ENCODE measurements at places on chromosomes 5 and 9. TPM values are rescaled to one million over a fixed set of nuclear protein-coding genes. Genes with fewer than 3 reads are reported as not detected.

The GABRG2 gene
- not detected for polyA plus RNA-seq

The SPATA31D4 gene
- polyA plus RNA-seq: not detected

The PCDHGB4 gene
- polyA plus RNA-seq: 1.0 TPM

DNA sequence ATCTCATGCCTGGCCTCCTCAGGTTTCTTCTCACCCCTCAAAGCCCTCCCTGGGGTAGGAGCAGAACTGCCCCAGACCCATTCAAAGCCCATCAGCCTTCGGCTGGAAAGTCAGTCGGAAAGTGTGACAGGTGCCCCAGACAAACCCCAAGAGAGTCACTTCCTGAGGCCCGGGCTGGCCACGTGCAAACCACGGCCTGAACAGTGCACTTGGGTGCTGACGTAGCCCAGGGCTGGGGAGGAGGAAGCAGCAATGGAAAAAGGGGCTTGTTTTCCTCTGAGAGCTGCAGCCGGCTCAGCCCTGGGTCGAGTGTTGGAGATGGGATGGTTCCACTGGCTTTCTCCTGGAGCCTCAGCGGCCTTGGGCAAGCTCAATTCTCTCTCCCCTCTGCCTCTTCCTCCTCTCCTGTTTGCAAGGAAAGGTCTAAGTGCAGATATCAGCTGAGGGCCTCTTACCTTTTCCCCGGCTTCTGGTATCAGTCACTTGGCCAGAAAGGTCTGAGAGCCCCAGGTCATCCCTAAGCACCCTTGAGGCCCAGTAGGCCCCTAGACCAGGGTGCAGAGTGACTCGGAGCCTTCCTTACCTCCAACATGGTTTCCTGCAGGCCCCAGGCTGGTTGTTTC is 5.9 kb upstream of the EGR1 start:
- DNase-seq: no peak

DNA sequence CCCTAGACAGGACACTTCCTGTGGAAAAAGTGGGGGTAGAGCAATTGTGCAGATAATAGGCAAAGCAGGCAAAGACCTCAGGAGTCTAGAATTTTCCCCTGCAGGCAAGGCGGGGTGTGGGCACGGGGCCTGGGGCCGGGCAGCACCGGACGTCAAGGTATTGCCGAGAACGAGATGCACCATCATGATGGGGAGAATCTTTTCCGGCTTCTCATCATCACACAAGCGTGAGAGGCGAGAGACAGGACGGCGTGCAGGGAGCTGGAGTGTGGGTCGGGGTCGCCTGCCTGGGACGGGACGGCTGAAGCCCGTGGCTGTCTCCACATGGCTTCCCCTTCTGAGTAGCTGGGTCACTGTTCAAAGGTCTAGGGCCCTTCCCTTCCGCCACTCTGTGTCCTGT is 44.5 kb downstream of the OLFM1 start:
- DNase-seq: no peak

GRCh38 chr9:115980976-115981375 is 172.6 kb upstream of the PAPPA start:
- DNase-seq: no peak
